ENCODE measurements at places on chromosomes 4 and X.

DNA sequence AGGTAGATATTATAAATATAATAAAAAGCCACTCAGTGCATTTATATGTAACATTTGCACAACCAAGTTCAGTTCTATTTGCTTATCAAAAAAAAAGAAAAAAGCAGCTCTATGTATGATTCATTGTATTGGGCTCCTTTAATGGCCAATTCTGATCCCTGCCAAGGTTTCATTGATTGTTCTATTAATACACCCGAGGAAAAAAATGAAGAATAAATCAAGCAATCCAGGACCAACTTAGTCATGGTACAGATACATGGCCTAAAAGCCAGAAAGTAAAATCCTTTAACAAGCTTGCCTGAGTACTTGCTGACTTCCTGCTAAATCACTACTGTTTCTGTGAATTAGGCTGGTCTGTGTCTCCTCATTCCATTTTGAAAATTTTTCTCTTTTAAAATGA lies 77.6 kb upstream of the PCDH7 start:
- no peak for DNase-seq

- DNase-seq = no peak
Measured at GRCh38 chr4:87476934-87477333, 52.2 kb downstream of the SPARCL1 start.

GRCh38 chrX:130083656-130084382 lies 26.5 kb downstream of the ELF4 start:
- DNase-seq = no peak

DNA sequence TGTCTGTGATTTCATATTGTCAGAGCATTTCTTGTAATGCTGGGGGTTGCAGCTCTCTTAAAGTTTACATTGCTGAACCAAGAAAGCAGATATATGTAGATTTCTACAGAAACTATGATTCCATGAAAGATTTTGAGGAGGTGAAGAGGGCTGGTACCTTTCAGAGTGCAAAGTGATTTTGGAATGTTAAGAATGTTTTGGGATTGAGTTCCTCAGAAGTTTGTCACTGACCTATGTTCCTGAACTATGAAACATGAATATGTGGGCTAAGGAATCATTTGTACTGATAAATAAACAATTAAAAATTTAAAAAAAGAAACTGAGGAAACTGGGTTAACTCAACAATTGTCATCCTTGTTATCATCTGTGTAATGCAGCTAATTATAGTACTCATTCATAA lies 12.3 kb upstream of the CHIC2 start:
- DNase-seq = no peak
